Fibroblast of the conjunctiva (primary cell): ENCODE measurements at places on chromosomes 4 and X.

DNA sequence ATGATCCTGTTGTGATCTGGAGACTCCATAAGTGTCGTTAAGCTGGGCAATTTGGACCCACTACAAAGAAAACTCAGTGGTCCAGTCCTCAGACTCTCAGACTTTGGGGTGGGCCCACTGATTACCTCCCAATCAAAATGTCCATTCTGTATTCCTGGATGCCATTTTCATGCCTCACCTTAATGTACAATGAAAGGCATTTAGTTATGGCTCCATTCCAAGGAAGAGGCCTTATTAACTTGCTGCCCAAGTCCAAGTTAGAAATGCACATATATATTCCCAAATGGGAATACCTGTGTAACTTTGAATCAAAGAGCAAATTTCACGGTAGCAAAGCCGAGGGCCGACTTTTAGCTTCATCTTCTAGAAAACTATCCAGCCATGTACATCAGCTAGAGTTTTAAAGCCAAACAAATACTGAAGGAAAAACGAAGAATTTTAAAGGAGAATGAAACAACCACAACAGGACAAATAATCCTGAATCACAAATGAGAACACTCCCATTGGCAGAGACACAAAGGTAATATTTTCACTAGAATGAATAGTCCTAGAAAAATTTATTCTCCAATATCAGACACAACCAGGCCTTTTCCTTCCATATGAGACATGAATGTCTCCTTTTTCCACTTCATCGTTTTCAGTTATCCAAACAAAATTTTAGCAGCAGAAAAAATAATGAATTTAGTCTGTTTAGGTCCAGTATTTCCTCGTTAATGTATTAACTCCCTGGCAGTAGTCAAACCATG is 63.7 kb upstream of the HHIP start:
- DNase-seq: no peak

GRCh38 chrX:96591421-96591820 is 93.2 kb upstream of the DIAPH2 start:
- no peak for DNase-seq

DNA sequence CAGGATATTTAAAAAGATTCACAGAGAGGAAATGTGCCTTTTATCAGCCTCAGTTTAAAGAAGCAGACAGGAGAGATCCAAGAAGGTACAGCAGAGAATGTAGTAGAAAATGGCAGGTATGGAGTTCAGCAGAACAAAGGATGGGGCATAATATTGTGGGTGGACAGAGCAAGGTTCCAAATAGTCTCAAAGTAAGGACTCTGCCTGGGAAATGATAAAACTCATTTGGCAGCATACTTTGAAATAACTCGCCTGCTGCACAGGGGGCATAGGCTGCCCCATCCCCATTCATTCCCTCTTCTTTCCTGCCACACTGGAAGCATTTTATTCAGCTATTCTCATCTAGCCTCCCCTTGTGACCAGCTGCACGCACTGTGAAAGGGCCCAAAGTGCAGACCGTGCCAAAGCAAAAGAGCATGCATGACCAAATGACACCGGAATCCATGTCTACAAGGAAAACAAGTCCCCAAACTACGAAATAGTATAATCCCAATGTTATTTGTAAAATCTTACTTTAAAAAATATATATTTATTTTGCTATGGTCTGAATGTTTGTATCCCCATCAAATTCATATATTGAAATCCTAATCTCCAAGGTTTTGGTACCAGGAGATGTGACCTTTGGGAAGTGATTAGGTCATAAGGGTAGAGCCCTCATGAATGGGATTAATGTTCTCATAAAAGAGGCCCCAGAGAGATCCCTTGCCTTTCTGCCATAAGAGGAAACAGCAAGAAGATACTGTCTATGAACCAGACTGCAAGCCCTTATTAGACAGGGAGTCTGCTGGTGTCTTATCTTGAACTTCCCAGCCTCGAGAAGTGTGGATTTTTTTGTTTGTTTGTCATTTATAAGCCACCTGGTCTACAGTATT is 77.4 kb upstream of the PRSS48 start:
- DNase-seq: no peak

DNA sequence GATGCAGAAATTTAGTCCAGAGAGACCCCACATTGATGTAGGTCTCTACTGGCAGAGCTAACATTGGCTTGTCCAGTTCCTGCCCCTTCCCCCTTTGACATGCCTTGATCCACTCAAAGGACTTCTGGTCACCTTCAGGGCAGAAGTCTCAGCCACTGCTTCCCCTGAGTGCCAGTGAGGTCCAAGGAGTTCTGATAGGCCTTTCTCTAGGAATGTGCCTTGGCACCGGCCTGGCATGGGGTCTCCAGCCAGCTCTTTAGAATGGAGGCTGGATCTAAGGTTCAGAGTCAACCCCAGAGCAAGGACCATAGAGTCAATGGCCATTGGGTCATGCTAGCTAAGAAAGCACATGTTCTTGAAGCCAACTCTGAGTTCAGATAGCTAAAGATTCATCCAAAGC is 88.6 kb upstream of the PJA1 start:
- no peak for DNase-seq

DNA sequence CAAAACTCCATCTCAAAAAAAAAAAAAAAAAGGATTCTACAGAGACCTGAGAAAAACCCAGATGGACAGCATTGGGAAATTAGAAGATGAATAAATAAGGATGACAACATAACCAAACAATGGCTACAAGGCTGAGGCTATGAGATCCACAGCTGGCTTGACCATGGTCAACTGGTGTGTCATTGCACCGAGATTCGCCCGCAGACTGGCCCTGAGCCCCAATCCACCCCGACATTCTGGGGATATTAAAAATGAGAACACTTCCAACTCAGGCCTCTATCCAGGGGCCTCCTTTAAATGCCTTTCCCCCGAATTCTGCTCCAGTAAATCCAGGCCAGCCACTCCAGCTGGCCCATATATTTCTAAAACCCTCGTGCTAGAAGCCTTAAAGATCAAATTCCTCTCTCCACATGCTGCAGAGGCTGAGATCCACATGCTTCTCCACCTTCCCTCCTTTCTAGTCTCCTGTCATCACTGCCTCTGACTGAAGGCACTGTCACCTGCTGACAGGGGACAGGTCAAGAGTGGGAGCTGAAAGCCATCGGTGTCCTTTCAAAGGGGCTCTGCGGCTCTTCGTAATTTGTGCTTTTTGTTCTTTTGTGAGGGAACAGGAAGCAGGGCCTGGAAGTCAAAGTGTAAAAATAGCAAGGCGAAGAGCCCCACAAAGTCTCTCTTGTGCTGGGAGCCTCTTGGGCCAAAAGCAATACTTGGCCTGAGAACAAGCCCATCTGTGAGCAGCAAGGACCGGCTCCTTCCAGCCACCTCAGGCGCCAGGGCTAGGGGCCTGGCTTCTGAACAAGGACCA is 203.7 kb downstream of the NSUN7 start:
- DNase-seq: no peak

- no peak for DNase-seq
These were observed 5.1 kb upstream of the RAPGEF2 start for GRCh38 chr4:159097785-159098184.

- no peak for DNase-seq
These were observed 226.8 kb downstream of the CAMK2D start for GRCh38 chr4:113534711-113535110.

- DNase-seq: no peak
These were observed 181.2 kb downstream of the ARHGAP10 start for GRCh38 chr4:147913137-147913536.

DNA sequence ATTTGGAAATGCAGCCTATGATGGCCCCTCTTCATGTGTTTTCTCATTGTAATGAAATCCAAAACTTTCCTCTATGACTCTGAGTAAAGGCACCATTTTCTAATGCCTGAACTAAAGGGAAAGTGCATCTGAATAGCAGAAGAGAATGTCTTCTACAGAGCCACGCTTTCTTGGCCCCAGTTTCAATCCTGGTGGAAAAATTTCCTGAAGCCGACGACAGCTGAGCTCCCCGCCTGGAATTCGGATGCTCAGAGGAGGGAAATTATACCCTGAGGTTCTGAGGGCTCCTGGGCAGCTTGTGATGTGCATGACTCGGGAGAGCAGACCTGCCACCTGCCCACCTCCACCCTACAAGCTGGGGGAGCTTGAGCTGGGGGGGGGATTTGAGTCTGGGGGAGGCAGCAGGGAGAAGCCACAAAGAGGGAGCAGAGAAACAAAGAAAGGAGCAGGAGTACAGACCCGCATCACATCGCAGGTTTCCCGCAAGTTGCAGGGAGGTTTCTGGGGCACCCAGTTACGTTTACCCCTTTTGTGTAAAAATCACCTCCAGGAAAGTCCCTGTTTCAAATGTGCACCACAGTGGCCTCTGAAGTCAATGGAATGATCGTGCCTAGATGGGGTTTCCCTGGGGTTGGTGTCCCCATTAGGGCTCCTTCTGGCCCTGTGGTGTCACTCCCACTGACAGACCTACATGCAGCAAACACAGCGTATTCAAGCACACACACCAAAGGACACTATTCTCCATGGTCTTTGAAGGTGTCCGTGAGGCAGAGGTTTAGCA is 145.6 kb upstream of the RBPJ start:
- DNase-seq: no peak

DNA sequence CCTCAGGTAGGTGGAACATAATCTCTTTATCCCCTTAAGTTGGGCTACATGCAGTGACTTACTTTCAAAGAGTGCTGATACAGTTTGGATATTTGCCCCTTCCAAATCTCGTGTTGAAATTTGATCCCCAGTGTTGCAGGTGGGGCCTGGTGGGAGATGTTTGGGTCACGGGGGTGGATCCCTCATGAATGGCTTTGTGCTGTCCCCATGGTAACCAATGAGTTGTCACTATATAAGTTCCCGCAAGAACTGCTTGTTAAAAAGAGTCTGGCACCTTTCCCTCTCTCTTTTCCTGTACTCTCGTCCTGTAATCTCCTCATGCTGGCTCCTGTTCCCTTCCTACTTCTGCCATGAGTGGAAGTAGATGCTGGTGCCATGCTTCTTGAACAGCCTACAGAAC is 71.3 kb downstream of the GLRA3 start:
- no peak for DNase-seq

DNA sequence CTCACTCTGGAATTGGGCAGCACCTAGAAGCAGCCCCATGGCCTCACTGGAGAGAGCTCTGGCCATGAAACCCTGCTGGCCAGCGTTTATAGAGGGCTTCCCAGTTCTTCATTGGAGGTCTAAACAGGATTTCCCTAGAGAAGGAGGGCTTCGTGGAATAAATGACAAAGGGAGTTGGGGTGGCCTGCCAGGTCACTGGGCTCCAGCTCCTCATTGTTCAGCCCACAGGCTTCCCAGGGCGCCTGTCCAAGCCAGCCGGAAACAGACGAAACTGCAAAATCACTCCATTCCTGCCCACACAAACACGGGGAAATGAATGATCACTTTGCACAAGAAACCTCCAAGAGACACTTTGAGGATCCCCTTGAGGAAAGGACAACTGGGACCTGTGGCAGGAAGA is 189.7 kb downstream of the TSPAN5 start:
- no peak for DNase-seq

DNA sequence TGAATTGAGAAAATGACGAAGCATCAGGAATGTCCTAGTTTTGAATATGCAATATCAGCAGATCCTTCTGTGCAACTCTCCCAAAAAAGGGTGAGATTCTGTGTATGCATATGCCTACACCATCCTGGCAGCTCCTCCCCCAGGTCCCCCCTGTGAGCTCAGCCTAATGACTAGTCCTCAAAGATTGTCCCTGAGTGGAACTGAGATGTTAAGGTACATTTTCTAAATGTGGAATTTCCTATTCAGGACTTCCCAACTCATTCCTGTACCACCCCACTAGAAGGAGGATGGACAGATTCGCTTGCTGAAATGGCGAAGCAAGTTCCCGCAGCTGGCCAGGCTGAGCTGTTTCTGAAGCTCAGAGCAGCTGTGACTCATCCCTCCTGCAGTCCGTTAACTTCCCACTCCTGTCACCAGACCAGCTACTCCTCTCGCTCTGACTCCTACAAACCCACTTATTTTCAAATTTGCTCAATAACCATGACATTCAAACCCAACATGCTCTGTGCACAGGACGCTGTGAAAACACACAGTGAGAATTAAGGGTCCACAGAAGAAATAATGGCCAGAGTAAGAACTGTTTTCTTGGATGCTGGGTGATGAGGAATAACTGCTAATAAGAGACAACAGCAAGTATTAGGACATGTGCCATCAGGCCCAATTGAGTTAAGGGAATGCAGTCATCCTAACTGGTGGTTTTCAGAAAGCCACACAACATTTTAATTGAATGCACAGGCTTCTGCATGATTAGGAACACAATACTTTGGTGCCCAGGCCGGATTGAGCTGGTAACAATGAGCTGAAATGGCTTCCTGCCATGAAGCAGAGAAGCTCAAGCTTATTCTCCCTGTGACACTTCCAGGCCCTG is 40.0 kb upstream of the IRF2 start:
- DNase-seq: peak; percentile 53

- DNase-seq: peak; percentile 49
These were observed 2.3 kb downstream of the ZNF827 start for GRCh38 chr4:145936142-145936996.

- no peak for DNase-seq
These were observed 6.4 kb upstream of the PHEX start for GRCh38 chrX:22025751-22026150.

- peak; percentile 2 for DNase-seq
These were observed 424.5 kb downstream of the RPA4 start for GRCh38 chrX:97308171-97308570.

- DNase-seq: no peak
These were observed 741 bp downstream of the ANAPC4 start for GRCh38 chr4:25377572-25378436.

GRCh38 chrX:45145492-45146215 is 55.0 kb downstream of the DIPK2B start:
- DNase-seq: no peak

GRCh38 chr4:65461781-65462180 is 208.5 kb downstream of the EPHA5 start:
- no peak for DNase-seq

GRCh38 chr4:10333942-10334341 is 123.3 kb downstream of the ZNF518B start:
- no peak for DNase-seq

DNA sequence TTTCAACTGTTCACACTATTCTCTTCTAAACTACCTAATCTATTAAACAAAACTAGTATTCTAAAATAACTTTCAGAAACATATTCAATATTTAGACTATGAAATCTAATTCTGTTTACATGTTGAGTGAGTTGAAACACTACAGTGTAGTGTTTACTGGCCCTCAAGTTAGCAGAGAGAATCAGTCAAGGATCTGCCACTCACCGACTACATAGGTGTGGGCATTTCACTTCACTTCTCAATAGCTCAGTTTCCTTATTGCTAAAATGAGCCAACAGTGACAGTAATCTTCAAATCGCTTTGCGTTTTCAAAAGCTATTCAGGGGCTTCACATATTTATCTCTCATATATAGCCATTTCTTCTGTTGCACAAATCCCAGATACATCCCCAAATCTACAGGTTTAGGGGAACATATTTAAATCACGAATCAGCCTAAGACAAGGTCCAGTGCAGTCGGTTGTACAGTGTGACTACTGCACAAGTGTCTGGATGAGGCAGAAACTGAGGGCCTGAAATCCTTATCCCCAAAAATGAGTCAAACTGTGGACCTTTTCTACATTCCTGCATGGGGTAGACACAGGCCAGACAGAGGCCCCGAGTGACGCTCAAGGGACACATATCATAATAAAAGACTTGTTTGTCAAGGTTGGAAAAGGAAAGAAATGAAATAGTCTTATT is 129.8 kb downstream of the PPP3CA start:
- no peak for DNase-seq

GRCh38 chrX:151227627-151228026 is 51.2 kb downstream of the GPR50 start:
- DNase-seq: no peak

GRCh38 chr4:114773339-114773738 is 174.7 kb downstream of the UGT8 start:
- DNase-seq: no peak

GRCh38 chr4:68606240-68606639 is 30.1 kb upstream of the UGT2B17 start:
- DNase-seq: no peak
